ENCODE measurements at places on chromosomes 5 and 9. TPM values are rescaled to one million over a fixed set of nuclear protein-coding genes. Genes with fewer than 3 reads are reported as not detected.

SPATA31D4 gene
- total RNA-seq, result not detected

DNA sequence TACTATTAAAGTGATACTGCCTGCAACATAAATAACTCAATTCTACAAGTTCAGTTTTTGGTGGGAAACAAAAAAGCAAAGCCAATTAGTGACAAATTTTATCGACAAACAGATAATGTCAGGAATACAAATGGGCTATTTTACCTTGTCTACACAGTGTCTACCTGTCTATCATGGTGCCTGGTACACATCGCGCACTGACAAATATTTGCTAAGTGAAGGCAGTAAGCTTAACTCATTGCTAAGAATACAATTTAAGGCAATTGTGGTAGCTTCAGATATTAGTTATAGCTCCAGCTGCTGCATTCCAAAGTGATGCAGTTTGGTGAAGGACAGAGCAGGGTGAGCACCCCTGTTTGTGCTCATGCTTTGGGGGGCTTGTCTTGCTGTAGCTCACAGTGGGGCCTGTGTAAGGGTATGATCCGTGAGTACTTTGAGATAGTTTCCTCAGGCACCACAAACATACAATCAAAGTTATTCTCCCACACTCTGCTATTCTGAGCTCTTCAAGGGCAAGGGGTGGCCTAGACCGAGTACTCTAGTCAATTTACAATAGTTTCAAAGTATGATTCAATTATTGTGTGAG, 24.7 kb downstream of the ELL2 start:
- H3K27ac ChIP-seq, result no peak overlapping the region
- DNase-seq, result no peak
- peaks cover 9% of the 10 kb centered on the region for H3K36me3 ChIP-seq
- H3K27me3 ChIP-seq, result no peaks in the 10 kb centered on the region
- peaks cover 22% of the 10 kb centered on the region for H3K4me1 ChIP-seq

DNA sequence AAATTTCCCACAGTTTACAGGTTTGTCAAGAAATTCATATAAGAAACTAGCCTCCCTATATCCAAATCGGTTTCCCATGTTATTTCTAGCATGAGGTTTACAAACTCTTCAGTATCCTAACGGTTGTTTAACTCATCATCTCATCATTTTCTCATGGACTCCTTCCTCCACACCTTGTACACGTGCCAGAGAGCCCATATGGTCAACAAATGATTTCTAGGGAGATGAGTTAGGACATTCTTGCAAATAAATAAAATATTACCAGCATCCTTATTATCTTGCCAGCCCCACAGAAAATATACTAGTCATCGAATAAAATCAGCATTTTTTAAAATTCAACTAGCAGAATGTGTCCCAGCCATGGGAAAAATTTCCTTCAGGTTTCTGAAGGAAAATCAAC, 285.2 kb downstream of the EBF1 start:
- H3K27ac ChIP-seq, result no peak overlapping the region
- no peak for DNase-seq
- no peaks in the 10 kb centered on the region for H3K36me3 ChIP-seq
- peaks cover 3% of the 10 kb centered on the region for H3K27me3 ChIP-seq

GRCh38 chr5:146007270-146007669, 70.9 kb downstream of the SH3RF2 start:
- H3K4me1 ChIP-seq, result no peaks in the 10 kb centered on the region
- H3K27me3 ChIP-seq, result peaks cover 4% of the 10 kb centered on the region
- no peak overlapping the region for H3K27ac ChIP-seq
- H3K36me3 ChIP-seq, result no peaks in the 10 kb centered on the region

DNA sequence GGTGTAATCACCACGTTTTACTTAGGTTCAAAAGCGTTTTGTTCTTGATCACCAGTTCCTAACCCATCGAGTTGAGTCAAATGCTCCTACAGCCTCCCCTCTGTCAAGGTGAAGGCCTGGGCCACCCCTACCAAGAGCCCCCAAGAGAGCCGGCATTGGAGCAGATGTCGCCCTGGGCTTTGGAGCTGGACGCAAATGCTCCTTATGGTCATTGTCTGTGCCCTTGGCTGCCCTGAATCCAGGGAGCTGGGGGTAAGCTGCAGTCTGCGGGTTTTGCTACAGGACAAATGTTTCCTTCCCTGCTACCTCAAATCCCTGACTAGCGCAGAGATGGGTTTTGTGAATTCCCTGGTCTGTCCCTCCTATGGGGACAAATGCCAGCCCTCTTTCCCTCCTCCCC, 4.9 kb downstream of the RNF183 start:
- DNase-seq, result no peak
- no peaks in the 10 kb centered on the region for H3K4me1 ChIP-seq
- H3K27me3 ChIP-seq, result peaks cover 22% of the 10 kb centered on the region
- no peaks in the 10 kb centered on the region for H3K36me3 ChIP-seq
- H3K27ac ChIP-seq, result no peak overlapping the region
- no peak overlapping the region for H3K4me3 ChIP-seq

All from natural killer cell treated with Interleukin-12 subunit alpha and Interleukin-12 subunit beta and Interleukin-15 and Interleukin-18, amount 100 ng/mL, for 72 hours (primary cell).